ENCODE measurements at places on chromosomes 12 and 14.
A peak's percentile ranks its signal among the peaks of the same experiment; 100 is the strongest.

GRCh38 chr12:53840316-53840715 is 88.5 kb upstream of the CISTR start:
- DNase-seq = no peak

- no peak for DNase-seq
Measured at GRCh38 chr14:21267431-21267845, 1.8 kb downstream of the HNRNPC start.

GRCh38 chr12:9198012-9198411 is 10.2 kb downstream of the PZP start:
- DNase-seq = no peak

- DNase-seq = no peak
Measured at GRCh38 chr12:64187370-64187769, 34.7 kb downstream of the KICS2 start.

- no peak for DNase-seq
Measured at GRCh38 chr12:5308216-5308615, 123.7 kb upstream of the NTF3 start.

DNA sequence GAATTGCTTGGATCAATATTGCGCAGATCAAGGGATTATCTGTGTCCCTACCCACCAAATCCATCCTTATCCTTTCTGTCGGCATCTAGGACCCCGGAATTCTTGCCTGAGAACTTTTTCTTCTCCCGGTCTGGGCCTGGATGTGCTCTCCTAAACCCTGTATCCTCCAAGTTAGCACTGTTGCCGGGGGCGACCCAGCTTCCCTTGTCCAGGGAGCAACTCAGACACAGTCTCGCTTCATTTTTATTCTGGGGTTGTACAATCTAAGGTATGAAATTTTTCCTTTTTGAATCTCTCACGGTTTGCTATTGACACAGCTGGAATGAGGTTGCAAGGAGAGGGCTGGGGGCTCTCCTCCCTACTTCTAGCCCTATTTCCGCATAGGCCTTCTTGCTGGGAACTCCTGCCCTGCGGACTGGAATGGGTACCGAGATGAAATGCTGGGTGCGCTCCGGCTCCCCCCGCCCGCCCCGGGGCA is 403 bp upstream of the PNP start:
- peak; percentile 41 for DNase-seq

GRCh38 chr12:31498424-31498823 is 92.5 kb downstream of the DENND5B start:
- no peak for DNase-seq

DNA sequence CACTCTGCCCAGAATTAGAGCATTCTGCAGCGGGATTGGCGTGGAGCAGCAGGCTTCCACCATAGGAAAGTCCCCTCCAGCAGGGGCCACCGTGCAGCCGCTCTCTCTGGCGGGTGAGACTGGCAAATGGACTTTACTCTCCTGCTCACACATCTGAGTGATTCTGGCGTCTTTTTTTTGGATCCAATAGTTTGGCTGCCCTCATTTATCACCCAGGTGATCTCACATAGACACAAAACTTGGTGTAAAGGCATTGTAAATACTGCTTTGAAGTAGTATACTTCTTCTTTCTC is 130.3 kb downstream of the TGFB3 start:
- no peak for DNase-seq

- DNase-seq = peak; percentile 3
Measured at GRCh38 chr12:321606-322326, 59.1 kb upstream of the SLC6A13 start.

DNA sequence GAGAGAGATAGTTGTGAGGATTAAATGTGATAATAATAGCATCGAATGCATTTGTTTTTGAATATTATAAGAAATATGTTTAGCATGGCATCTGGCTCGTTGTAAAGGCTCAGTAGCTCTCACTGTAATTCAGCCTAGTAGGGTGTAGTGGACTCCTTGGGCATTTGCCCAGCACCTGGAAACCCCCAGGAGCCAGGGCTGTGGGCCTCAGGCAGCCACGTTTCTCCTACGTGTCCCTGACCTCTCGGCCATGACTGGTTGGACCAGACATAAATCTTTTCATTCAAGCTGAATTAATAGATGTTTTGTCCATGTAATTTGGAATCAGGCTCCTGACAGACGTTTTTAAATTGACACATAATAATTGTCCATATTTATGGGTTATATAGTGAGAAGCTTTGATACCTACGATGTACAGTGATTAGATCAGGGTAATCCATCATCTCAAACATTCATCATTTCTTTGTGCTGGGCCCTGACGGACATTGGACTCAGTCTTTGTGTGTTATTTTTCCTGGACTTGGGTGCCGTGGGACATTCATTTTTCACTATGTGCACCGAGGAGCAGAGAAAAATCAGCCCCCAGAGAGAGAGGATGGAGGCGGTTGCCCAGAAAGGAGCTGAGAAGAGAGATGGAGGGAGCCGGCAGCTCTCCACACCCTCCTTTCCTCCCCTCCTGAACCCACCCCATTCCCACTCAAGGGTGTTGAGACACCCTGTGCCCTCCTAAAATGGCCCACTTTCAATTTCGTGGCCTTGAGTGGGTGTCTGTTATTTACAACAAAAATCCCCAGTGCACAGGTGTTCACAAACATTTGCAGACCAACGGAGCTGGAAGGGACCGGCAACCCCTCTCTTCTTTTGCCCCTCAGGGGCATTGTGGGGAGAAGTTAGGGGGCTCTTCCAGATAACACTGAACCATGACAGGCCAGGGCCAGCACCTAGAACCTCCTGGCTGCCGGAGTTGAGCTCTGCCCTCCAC is 296.4 kb downstream of the DPF3 start:
- no peak for DNase-seq

GRCh38 chr14:100537446-100538350 is 49.5 kb downstream of the BEGAIN start:
- peak; percentile 83 for DNase-seq

GRCh38 chr12:76964784-76965571 is 86.2 kb upstream of the CSRP2 start:
- no peak for DNase-seq

- DNase-seq = no peak
Measured at GRCh38 chr12:58143498-58143995, 202.2 kb downstream of the ATP23 start.

- no peak for DNase-seq
Measured at GRCh38 chr12:110088936-110089335, 35.2 kb upstream of the IFT81 start.

- no peak for DNase-seq
Measured at GRCh38 chr12:97941686-97942354, 479.2 kb downstream of the RMST start.

DNA sequence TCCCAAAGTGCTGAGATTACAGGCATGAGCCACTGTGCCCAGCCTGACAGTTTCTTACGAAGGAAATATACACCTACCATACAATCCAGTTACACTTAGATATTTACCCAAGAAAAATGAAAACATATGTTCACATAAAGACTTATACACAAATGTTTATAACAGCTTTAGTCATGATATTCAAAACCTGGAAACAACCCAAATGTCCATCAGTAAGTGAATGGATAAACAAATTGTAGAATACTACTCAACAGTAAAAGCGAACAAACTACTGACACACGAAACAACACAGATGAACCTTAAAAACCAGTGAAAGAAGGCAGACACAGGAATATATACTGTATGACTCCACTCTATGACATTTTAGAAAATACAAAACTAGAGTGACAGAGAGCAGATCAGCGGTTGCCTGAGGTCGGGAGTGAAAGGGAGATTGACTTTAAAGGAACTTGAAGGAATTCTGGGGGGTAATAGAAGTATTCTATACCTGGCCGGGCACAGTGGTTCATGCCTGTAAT is 83.6 kb downstream of the SPRING1 start:
- no peak for DNase-seq

- no peak for DNase-seq
Measured at GRCh38 chr12:6639151-6639801, 3.5 kb upstream of the LPAR5 start.

GRCh38 chr12:18361433-18361832 is 100.1 kb downstream of the PIK3C2G start:
- no peak for DNase-seq

- no peak for DNase-seq
Measured at GRCh38 chr14:64220466-64220865, 73.7 kb downstream of the ESR2 start.

GRCh38 chr14:80078501-80078900 is 132.8 kb downstream of the DIO2 start:
- no peak for DNase-seq

- DNase-seq = no peak
Measured at GRCh38 chr12:47317175-47317915, 237.6 kb upstream of the AMIGO2 start.

DNA sequence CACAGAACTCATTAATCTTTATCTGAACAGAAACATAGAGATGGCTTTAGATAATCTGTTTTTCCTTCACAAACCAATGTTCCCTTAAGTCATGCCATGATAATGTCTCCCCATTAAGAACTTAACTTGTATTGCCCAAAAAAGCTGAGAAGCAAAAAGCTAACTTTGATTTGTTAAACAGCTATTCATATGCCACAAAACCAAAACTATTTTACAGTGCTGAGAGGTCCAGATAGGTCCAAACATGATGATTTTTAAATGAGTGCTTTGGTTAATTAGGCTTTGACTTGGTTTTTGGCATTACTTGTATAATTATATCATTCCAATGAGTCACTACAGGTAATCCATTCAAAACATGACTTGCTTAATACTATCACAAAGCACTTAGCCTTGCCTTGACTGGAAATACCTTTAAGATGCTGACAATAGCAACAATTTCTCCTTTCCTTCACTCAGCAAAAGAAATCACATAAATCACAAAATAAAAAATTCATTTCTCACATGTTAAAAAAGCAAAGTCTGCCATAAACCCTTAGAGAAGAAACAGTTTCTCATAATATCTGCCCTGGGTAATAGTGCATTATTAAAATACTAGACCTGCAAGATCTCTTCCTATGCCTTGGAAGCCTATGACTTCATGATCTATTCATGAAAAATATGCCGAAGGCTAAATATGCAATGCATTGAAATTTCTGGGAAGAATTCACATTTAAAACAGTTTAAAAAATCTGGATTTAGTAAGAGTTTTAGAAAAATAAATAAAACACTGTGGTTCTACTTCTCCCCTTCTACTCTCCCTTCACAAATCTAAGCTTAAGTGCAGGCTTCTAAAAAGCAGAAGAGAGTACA is 52.0 kb upstream of the SAV1 start:
- no peak for DNase-seq

- no peak for DNase-seq
Measured at GRCh38 chr12:14244876-14245669, 120.4 kb upstream of the ATF7IP start.

- DNase-seq = no peak
Measured at GRCh38 chr12:52748578-52748977, 28.6 kb downstream of the KRT76 start.

DNA sequence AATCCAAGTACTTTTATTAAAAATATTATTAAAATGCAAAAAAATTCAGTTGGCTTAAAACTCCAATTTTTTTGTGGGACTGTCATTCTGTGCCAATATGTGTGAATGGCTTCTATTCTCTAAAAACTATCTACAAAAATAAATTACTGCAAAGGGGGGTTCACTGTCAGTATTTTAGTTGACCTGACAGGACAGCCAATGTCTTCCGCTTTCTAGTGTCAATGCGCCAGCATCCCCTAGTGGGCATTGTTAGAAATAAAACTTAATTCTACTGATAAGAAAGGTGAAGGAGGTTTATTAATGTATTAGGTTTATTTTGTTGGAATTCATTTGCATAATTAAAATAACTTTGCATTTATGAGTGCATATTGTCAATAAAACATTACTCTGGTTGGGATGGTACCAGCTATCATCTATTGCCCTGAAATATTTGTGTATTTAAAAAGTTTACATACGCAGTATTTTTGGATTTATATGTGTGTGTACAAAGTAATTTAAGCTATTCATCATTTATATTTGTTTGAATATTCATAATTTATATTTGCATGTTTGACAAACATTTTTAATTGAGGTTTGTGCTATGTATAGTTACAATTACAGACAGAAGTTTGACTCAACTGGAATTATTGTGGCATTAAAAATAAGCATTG is 527.2 kb downstream of the FLRT2 start:
- peak; percentile 12 for DNase-seq

DNA sequence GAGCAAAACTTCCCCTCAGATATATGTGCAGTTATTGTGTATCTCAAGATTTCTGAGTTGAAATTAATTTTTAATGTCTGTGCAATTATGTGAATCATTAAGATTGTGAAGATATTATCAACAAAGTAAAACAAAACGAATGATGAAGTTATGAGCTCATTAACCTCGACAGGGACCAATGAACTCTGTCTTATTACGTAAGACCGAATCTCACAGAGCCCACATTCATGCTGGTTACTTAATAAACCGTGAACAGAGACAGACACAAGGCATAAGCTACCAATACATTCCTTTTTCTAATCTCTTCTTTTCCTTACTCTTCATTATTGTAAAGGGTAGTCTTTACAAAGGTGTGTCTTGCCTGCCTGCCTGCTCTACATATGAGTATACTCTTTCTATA is 568.7 kb downstream of the RPS29 start:
- DNase-seq = no peak

GRCh38 chr14:90613453-90613852 is 202.8 kb downstream of the TTC7B start:
- no peak for DNase-seq

- no peak for DNase-seq
Measured at GRCh38 chr12:20646239-20646827, 48.8 kb upstream of the SLCO1C1 start.

DNA sequence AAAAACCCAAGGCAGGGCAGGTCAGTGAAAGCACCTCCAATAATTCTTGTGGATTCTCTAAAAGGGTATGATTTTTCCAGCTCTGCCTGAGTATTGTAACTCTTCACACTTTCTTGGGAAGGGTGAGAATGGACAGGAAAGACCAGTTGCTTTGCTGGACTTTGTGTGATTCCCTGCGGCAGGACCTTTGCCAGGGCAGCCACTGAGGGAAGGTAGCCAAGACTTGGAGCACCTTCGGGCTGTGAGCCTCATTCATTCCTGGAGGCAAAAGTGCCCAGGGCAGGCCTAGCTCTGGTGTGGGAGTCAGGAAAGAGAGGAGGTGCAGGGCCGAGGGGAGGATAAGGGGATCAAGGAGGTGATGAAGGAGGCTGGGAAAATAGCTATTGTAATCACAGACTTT is 80.2 kb downstream of the VCPKMT start:
- DNase-seq = no peak

DNA sequence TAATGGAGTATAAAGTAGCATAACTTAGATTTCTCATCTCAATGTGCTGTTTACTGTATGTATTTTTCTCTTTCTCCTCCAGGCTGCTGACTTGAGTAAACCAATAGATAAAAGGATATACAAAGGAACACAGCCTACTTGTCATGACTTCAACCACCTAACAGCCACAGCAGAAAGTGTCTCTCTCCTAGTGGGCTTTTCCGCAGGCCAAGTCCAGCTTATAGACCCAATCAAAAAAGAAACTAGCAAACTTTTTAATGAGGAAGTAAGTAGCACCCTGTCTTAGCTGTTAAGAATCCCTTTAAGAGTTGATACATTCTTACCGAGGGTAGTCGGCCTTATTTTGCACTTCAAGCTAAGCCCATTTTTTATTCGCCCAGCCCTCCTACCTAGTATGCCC is 55.2 kb downstream of the WDR20 start:
- DNase-seq = no peak

Measured in hypothalamus (tissue), 51 donors.